CD8-positive, alpha-beta T cell (primary cell): ENCODE measurements at places on chromosomes 7 and 10.

GRCh38 chr10:27526242-27526641 lies 22.1 kb downstream of the RAB18 start:
- no peak for DNase-seq

DNA sequence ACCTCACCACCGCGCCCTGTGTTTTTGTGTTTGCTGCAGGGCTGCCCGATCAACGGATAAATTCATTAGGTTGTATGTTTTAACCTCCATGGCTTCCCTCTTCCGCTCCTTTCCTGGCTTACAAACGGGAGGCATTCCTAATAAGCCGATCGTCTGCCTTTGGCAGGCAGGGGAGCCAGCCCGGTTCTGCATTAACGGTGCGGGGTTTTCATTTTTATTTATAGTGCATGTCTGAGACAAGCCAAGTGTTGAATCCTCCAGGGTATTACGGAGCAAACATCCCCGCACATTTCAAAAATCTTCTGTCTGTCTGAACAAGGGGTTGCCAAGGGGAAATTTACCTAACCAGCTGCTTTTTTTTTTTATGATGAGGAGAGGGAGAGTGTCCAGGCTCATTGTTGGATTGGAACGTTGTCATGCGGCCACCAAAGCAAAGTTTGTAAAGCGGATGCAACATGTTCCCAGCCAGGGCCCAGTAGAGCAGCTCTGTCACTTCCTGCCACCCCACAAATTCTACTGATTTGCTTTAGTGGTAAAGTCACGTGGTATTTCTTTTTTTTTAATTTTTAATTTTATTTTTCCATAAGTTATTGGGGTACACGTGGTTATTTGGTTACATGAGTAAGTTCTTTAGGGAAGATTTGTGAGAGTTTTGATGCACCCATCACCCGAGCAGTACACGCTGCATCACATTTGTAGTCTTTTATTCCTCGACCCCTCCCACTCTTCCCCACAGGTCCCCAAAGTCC lies 92.3 kb upstream of the BAIAP2L1 start:
- no peak for DNase-seq

GRCh38 chr7:47302560-47302959 lies 279.4 kb downstream of the TNS3 start:
- no peak for DNase-seq

GRCh38 chr7:115910541-115911164 lies 119.9 kb downstream of the TFEC start:
- DNase-seq, result no peak

DNA sequence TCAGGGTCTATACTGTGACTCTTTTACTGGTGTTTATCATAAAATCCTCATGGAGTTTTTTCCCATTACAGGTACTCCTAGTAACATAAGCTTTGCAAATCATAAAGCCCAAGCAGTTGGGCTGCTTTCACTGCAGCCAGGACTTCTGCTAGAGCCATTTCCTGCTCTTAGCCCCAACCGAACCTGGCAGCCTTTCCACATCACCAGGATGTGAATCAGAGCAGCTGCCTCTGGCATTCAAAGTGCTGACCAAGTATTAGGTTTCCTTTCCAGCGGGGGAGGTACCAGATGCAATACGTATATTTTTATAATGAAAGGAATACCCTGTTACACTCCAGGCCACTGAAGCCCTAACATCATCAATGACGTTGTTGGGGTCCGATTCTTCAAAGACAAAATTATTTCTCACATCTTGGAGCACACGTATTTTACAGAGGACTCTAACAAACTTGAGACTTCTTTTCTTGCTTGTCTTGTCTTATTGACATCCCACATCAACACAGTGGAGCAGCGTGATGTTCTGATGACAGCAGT lies 3.6 kb upstream of the HTR5A start:
- no peak for DNase-seq

GRCh38 chr7:40680657-40681056 lies 545.9 kb downstream of the SUGCT start:
- no peak for DNase-seq

DNA sequence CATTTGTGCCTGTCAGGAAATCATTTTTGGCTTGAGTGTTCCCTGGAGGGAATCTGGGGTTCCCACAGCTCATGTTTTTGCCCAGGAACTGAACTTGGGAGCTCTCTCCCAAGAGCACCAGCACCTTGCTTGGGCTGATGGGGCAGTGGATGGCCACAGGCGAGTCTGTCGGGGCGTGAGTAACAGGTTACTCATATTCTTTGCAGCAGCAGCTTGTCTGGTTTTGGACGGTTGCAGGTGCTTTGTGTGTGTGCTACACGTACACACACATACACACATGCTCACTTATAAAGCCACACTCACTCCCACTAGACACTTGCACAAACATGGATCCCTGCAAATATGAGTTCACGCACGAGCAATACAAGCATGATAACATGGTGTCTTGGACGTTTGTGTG lies 2.9 kb upstream of the PALD1 start:
- no peak for DNase-seq

- no peak for DNase-seq
Observed at GRCh38 chr10:79319115-79319771, 28.0 kb upstream of the PPIF start.

GRCh38 chr10:114684822-114685209 lies 26.7 kb upstream of the ABLIM1 start:
- no peak for DNase-seq

- DNase-seq, result no peak
Observed at GRCh38 chr10:92993699-92994272, 66.8 kb upstream of the CYP26C1 start.

DNA sequence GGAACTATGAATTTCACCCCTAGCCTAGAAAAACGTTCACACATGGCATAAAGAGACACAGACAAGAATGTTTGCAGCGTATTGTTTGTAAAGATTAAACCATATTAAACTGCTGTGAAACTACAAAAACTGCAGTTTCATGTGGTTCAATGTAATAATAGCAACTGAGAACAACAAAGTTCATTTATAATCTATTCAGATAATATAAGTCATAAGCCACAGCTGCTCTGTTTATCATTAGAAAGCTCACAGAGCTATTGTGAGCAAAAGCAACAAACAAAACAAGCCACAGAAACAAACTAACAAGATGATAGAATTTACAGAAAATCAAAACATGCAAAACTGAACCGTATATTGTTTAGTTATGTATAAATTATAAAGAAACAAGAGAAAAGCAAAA lies 113.5 kb downstream of the AHR start:
- DNase-seq, result no peak

GRCh38 chr10:24645784-24646183 lies 77.9 kb downstream of the ARHGAP21 start:
- DNase-seq, result no peak

DNA sequence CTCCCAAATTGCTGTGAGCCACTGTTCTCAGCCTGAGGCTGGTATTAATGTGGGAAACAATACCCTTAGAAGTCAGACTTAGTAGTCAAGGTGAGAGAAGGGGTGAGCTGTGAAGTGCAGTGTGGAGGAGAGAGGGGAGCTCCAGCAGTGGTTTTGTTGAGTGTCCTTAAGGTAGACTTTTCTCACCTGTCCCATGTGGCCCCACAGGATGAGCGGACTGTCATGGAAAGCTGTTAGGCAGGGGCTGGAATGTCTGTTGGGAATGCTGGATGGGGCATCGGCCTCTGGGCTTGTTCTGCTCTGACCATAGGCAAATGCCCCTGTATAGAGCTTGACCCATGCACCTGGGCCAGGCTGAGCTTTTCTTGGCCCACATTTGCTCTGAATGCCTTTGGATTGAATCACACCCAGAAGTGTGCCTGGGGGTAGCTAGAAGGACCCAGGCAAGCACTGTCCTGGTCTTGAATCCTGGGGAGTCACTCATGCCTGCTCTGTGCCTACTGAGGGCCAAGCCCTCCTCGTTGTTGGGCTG lies 36.3 kb upstream of the SH2D4B start:
- no peak for DNase-seq

- DNase-seq, result no peak
Observed at GRCh38 chr7:28520074-28521015, 108.0 kb downstream of the CREB5 start.

DNA sequence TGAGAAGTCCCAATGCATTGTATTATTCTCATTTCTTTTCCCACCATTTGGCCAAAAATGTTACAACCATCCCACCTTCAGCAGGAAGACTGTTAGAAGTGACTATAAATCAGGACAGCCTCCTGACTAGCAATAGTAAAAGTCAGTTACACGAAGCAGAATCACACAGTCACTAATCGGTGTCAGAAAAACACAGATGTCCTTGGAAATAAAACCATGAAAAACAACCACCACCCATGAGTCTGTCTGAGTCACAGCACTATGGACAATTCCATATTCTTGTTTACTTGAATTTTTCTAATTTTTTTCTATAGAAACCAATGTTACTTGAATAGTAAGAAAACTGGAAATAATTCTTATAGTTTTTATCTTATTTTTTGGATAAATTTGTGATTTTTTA lies 81.9 kb upstream of the FRMD4A start:
- no peak for DNase-seq

- DNase-seq, result no peak
Observed at GRCh38 chr10:98242823-98243222, 25.2 kb downstream of the LOXL4 start.

- DNase-seq, result no peak
Observed at GRCh38 chr10:123250640-123251039, 96.4 kb downstream of the BUB3 start.

DNA sequence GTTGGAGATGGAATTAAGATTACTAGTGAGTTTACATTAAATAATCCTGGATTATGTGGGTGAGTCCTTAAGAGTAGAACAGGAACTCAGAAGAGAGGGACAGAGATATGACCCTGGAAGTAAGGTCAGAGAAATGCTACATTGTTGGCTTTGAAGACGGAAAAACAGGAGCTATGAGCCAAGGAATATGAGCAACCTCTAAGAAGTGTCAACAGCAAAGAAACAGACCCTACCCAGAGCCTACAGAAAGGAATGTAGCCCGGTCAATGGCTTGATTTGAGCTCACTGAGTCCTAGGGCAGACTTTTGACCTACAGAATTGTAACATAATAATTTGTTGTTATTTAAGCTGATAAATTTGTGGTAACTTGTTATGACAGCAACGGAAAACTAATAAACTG lies 304.9 kb downstream of the IPMK start:
- DNase-seq, result no peak

DNA sequence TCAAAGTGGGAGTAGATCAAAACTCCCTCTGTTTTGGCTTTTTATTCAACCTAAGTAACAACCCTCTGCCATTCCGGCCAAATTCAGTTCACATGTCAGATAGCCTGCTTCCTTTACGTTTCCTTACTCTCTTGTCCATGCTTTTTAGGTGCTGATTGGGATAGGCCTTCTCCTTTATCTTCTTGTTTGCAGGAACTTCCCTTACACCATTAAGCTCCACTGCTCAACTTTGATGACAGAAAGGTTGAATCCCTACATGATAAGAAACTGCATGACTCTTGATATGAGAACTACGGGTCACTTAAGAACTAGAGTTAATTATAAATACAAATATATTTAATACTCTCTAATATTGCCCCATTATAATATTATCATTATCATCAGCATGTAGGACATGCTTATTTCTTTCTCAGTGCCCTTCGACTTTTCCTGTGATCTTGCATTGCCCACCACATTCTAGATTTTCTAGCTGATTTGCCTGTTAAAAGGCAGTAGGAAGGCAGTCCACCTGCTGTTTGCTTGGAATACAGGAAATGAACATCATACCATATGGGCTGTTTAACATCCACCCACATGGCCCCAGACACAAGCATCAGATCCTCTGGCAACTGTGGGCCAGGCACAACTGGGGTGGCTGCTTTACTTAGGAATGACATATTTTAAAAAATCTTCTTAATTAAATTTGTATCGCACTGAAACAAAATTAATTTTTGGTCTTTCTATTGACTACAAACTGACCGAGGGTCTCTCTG lies 59.7 kb upstream of the CCDC6 start:
- no peak for DNase-seq

GRCh38 chr7:98771519-98771918 lies 98.3 kb downstream of the TMEM130 start:
- DNase-seq, result no peak

GRCh38 chr7:300546-301290 lies 10.7 kb downstream of the FOXL3 start:
- no peak for DNase-seq

DNA sequence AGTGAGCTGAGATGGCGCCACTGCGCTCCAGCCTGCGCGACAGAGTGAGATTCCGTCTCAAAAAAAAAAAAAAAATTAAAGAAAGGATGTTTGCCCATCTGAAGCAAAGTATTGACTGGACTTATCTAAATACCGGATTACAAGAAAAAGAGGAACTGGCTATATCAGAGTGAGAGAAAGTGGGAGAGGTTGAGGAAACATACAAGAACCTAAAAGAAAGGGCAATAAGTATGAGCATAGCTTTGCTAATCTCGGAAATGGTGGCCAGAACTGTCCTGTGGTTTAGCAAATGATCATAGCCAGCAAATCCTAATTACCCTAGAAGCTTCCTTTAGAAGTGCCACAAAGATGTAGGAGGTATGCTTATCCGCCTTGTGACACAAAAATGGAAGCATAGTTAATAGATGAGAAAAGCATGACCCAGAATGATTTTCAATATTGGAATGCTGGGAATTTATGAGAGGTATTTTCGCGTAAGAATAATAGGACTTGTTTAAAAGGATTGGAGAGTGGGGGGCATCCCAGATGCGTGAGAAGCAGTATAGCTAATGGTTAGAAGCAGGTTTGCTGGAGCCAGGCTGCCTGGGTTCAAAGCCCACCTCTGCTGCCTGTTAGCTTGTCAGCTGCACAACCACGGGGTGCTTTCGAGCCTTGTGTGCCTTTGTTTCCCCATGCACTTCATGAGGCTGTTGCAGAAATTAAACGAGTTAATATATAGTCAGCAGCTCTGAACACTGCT lies 1.2 kb upstream of the GTPBP4 start:
- DNase-seq, result no peak

GRCh38 chr7:154204046-154204445 lies 151.8 kb downstream of the DPP6 start:
- DNase-seq, result no peak

GRCh38 chr10:95941115-95941514 lies 33.3 kb downstream of the CC2D2B start:
- no peak for DNase-seq

DNA sequence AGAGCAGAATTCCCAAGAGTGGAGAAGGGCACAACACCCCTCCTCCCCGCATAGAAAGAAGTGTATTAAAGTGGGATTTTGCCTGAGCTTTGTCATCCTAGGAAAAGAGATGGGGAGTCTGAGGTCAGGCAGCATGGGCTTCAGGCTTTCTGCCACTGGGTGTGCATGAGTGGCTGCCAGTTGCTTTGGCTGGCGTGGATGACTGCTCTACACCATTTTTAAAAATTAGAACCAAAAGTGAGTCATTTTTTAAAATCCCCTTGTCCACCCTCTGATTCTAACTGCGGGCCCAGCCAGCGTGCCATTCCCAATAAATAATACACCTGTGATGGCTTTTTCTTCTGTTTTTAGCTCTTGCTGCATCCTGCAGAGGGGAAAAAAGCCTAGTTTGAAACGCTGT lies 13.4 kb downstream of the SLC29A3 start:
- DNase-seq, result no peak

DNA sequence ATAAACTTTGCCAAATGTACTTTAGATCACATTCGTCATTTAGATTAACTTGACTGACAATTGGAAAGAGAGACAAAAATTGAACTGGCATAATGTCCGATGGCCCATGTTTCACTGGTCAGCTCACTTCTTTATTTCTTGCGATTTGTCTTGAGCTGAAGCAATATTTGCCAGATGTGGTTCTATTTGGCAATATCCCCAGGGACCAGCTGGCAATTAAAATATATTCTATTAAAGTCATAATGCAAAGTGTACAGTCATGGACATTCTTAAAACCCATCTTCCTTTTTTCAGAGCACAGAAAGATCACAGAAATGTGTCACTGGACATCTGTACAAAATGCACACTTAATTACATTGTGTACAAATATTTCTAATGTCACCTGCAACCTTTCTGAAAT lies 26.3 kb downstream of the NEBL start:
- DNase-seq, result no peak
